ENCODE measurements at places on chromosomes 3 and 15. TPM values are rescaled to one million over a fixed set of nuclear protein-coding genes. Genes with fewer than 3 reads are reported as not detected.

- H3K4me1 ChIP-seq: no peaks in the 10 kb centered on the region
- no peaks in the 10 kb centered on the region for H3K27me3 ChIP-seq
- no peak overlapping the region for H3K27ac ChIP-seq
Observed at GRCh38 chr3:41693799-41694198, 268.1 kb downstream of the ULK4 start.

DNA sequence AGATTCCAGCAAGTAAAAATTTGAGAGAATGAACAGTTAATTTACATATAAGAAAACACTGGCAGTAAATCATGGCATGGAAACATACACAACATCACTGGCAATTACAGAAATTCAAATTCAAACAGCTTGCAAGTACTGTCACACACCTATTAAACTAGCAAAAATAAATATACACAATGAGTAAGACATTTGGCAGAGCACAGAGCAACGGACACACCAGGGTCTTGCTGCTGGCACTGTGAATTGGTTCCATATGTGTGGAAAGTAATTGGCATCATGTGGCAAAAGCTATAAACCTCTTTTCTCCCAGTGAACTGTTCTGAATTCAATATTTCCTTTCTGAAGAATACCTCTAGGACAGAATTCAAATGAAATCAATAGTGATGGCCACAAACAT, 78.3 kb downstream of the LRRK1 start:
- no peak for DNase-seq
- H3K27ac ChIP-seq: no peak overlapping the region
- H3K27me3 ChIP-seq: no peaks in the 10 kb centered on the region
- H3K4me1 ChIP-seq: peaks cover 5% of the 10 kb centered on the region
- no peak overlapping the region for H3K4me3 ChIP-seq

GRCh38 chr3:153349108-153349499, 187.1 kb downstream of the RAP2B start:
- no peaks in the 10 kb centered on the region for H3K4me1 ChIP-seq
- H3K27ac ChIP-seq: no peak overlapping the region
- no peaks in the 10 kb centered on the region for H3K36me3 ChIP-seq
- no peak overlapping the region for H3K4me3 ChIP-seq
- no peak for DNase-seq
- no peaks in the 10 kb centered on the region for H3K27me3 ChIP-seq

GRCh38 chr15:38894243-38894948, 329.8 kb upstream of the RASGRP1 start:
- no peak overlapping the region for H3K4me3 ChIP-seq
- H3K36me3 ChIP-seq: no peaks in the 10 kb centered on the region
- no peaks in the 10 kb centered on the region for H3K27me3 ChIP-seq
- no peak overlapping the region for H3K27ac ChIP-seq
- peaks cover 3% of the 10 kb centered on the region for H3K4me1 ChIP-seq

Gene TMCO5A
- total RNA-seq: 2.8 TPM

GRCh38 chr15:41423979-41424659, 7.2 kb downstream of the RTF1 start:
- no peak overlapping the region for H3K4me3 ChIP-seq
- H3K27me3 ChIP-seq: no peaks in the 10 kb centered on the region
- H3K27ac ChIP-seq: no peak overlapping the region
- H3K36me3 ChIP-seq: no peaks in the 10 kb centered on the region
- H3K4me1 ChIP-seq: no peaks in the 10 kb centered on the region
- no peak for DNase-seq

Gene SUSD5
- total RNA-seq: 6.9 TPM

GRCh38 chr15:33124279-33124678, 70.2 kb downstream of the FMN1 start:
- H3K4me3 ChIP-seq: no peak overlapping the region
- no peaks in the 10 kb centered on the region for H3K36me3 ChIP-seq
- no peak overlapping the region for H3K27ac ChIP-seq
- no peaks in the 10 kb centered on the region for H3K4me1 ChIP-seq

DNA sequence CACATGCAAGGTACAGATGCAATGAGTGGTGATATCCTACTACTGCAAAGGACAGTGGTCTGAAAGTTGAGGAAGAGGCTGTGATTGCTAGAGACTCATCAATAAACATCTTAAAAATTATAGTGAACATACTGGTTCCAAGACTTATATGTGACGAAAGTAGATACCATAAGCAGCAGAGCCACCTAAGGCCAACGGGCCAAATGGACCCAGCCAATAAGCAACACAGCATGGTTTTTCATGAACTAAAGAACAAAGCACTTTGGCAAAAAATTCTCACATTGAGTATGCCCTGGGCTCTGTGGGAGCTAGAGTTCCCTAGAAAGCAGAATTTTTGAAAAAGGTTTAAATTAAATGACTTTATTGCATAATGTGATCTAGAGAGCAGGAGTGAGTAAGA, 272.1 kb downstream of the SI start:
- no peak for DNase-seq
- no peaks in the 10 kb centered on the region for H3K27me3 ChIP-seq
- H3K36me3 ChIP-seq: no peaks in the 10 kb centered on the region
- H3K4me1 ChIP-seq: no peaks in the 10 kb centered on the region

- H3K27ac ChIP-seq: no peak overlapping the region
- no peak for DNase-seq
- H3K27me3 ChIP-seq: no peaks in the 10 kb centered on the region
- no peaks in the 10 kb centered on the region for H3K4me1 ChIP-seq
Observed at GRCh38 chr3:53921296-53921695, 29.6 kb upstream of the SELENOK start.

Gene CYP1A2
- 0.46 TPM for total RNA-seq

Gene DLEC1
- 13.1 TPM for total RNA-seq

Gene EEFSEC
- total RNA-seq: 24.7 TPM

- H3K27me3 ChIP-seq: no peaks in the 10 kb centered on the region
- no peak for DNase-seq
- H3K36me3 ChIP-seq: no peaks in the 10 kb centered on the region
- H3K4me3 ChIP-seq: no peak overlapping the region
- H3K4me1 ChIP-seq: no peaks in the 10 kb centered on the region
- no peak overlapping the region for H3K27ac ChIP-seq
Observed at GRCh38 chr15:67005294-67005996, 60.0 kb upstream of the SMAD3 start.

GRCh38 chr3:194030372-194030771, 105.6 kb upstream of the HES1 start:
- DNase-seq: no peak
- H3K27ac ChIP-seq: no peak overlapping the region
- no peak overlapping the region for H3K4me3 ChIP-seq
- H3K4me1 ChIP-seq: no peaks in the 10 kb centered on the region
- no peaks in the 10 kb centered on the region for H3K27me3 ChIP-seq
- no peaks in the 10 kb centered on the region for H3K36me3 ChIP-seq

DNA sequence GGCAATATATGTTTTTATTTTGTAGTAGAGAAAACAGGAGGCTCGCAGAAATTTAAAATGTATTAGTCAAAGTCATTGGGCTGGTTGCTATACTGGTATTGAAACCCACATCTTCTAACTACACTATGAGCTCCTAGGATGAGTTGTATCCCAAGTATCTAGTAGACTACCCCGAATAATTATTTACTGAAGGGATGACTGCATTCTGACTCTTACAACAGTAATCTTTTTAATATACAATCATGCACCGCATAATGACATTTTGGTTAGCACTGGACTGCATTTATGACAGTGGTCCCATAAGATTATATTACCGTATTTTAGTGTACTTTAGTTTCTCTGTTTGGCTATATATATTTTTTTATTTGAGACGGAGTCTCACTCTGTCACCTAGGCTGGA, 15.3 kb downstream of the PIGB start:
- no peaks in the 10 kb centered on the region for H3K36me3 ChIP-seq
- H3K27me3 ChIP-seq: no peaks in the 10 kb centered on the region
- H3K4me3 ChIP-seq: no peak overlapping the region
- no peak overlapping the region for H3K27ac ChIP-seq

DNA sequence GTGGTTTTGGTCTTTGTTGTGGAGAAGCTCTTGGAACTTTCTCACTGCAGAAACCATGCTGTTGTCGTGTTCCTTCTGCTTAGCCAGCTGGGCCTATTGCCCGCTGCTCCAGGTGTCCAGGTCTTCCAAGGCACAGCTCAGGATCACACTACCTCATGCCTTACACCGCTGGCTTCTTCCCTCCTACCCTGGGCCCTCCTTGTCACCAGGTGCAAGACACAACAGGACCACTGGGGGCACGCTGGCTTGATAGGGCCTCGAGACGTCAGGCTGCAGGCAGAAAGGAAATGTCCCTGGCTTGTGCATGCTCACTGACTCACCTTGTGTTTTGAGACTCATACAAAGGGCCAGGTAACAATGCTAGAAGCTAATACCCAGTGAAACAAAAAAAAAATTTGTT, 32.3 kb downstream of the PAQR9 start:
- no peaks in the 10 kb centered on the region for H3K36me3 ChIP-seq
- H3K4me3 ChIP-seq: no peak overlapping the region
- no peak for DNase-seq
- no peaks in the 10 kb centered on the region for H3K4me1 ChIP-seq
- no peaks in the 10 kb centered on the region for H3K27me3 ChIP-seq
- H3K27ac ChIP-seq: no peak overlapping the region

- no peak overlapping the region for H3K27ac ChIP-seq
- H3K4me3 ChIP-seq: no peak overlapping the region
- no peaks in the 10 kb centered on the region for H3K36me3 ChIP-seq
- H3K27me3 ChIP-seq: no peaks in the 10 kb centered on the region
- no peaks in the 10 kb centered on the region for H3K4me1 ChIP-seq
Observed at GRCh38 chr3:158970006-158970405, 168.2 kb downstream of the MFSD1 start.

- H3K27me3 ChIP-seq: no peaks in the 10 kb centered on the region
- no peak overlapping the region for H3K4me3 ChIP-seq
- DNase-seq: no peak
- no peaks in the 10 kb centered on the region for H3K4me1 ChIP-seq
- H3K36me3 ChIP-seq: no peaks in the 10 kb centered on the region
Observed at GRCh38 chr3:188722963-188723362, 448.8 kb upstream of the TPRG1 start.

Gene ARL13B
- total RNA-seq: 10.7 TPM

Gene TF
- total RNA-seq: 15.1 TPM

GRCh38 chr3:127366383-127366782, 78.5 kb upstream of the PRR20G start:
- H3K36me3 ChIP-seq: no peaks in the 10 kb centered on the region
- H3K27me3 ChIP-seq: no peaks in the 10 kb centered on the region
- H3K27ac ChIP-seq: no peak overlapping the region
- H3K4me3 ChIP-seq: no peak overlapping the region

GRCh38 chr15:66251790-66252684, 1.5 kb downstream of the MEGF11 start:
- peaks cover 3% of the 10 kb centered on the region for H3K4me1 ChIP-seq
- DNase-seq: peak; percentile 33
- H3K27me3 ChIP-seq: peaks cover 3% of the 10 kb centered on the region

DNA sequence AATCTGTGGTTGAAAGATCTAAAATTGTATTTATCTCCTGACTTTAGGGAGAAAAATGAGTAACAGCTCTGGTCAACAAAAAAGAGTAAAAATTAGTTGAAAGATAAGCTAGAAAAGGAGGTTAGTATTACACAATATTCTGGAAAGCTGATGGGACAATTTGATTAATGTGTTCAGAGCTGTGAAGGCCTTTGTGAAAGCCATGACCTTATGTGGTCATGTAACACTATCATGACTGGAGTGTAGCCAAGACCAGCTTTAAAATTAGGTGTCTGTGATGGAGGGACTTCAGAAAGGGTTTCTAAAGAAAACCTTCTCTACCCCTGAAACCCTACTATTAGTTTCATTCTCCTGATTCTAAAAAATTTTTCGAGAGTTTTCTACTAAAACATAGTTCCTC, 127.2 kb downstream of the NFKBIZ start:
- no peak for DNase-seq
- no peaks in the 10 kb centered on the region for H3K27me3 ChIP-seq
- no peak overlapping the region for H3K4me3 ChIP-seq
- no peak overlapping the region for H3K27ac ChIP-seq
- H3K4me1 ChIP-seq: no peaks in the 10 kb centered on the region
- H3K36me3 ChIP-seq: no peaks in the 10 kb centered on the region

Gene ITPKA
- 14.2 TPM for total RNA-seq

- H3K27ac ChIP-seq: no peak overlapping the region
- no peaks in the 10 kb centered on the region for H3K4me1 ChIP-seq
- no peaks in the 10 kb centered on the region for H3K36me3 ChIP-seq
- no peaks in the 10 kb centered on the region for H3K27me3 ChIP-seq
Observed at GRCh38 chr3:168883145-168883544, 780.4 kb downstream of the MECOM start.

Gene PRSS50
- total RNA-seq: 0.80 TPM

Gene SKOR1
- 1.7 TPM for total RNA-seq

DNA sequence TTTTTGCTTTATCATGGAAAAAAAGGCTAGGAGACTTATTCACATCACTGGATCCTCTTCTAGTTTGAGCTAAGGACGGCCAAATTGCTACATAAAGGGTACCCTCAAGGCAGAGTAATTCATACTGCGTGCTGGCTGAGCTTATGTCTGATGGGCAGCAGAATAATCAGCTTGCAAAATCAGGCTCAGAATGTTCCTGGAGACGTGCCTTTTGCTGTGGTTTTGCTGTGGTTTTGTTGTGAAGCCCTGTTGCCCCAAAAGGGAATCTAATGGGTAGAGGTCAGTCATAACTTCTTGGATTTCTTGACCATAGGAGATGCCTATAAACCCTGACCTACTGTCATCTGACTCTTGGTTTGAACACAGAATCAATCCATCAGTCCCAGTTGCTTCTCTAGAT, 189.9 kb downstream of the SOX2 start:
- H3K4me1 ChIP-seq: no peaks in the 10 kb centered on the region
- DNase-seq: peak; percentile 14
- H3K4me3 ChIP-seq: no peak overlapping the region
- no peak overlapping the region for H3K27ac ChIP-seq

DNA sequence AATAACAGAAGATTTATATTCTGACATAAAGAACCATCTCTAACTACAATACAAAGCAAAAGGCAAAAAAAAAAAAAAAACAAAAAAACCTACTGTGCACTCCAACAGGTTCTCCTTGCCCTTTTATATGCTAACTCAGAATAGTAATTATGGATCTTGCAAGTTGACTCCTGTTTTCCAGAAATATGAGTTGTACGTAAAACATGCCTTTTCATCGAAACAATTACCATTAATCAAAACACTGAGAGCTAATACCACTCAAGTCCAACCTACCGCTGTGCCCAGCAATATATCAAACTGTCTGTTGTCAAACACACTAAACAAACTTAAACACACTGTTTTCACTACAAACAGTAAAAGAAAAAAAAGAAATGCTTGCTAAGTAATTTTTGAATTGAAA, 389.8 kb downstream of the TBC1D5 start:
- no peaks in the 10 kb centered on the region for H3K4me1 ChIP-seq
- H3K27ac ChIP-seq: no peak overlapping the region
- no peaks in the 10 kb centered on the region for H3K27me3 ChIP-seq
- no peak for DNase-seq
- no peak overlapping the region for H3K4me3 ChIP-seq

DNA sequence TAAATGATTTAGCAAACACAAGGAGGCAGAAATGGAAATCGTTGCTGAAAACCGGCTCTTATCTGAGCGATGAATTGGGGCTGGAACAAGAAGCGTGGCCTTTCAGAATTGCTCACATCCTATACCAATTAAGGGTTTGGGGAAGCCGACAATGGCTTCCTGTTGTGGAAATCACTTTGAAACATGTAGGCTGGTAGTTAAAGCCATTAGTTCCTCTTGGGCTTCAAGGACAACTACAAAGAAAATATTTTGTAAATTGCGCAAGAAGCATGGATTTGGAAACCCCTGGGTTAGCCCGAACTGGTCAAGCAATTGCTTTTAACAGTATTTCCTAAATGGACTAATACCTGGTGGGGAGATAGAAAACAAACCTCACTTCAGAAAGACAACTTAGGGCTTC, 182.4 kb downstream of the ADAMTS9 start:
- DNase-seq: no peak
- H3K27me3 ChIP-seq: no peaks in the 10 kb centered on the region

Gene CCDC39
- total RNA-seq: 3.0 TPM
